ENCODE measurements at places on chromosomes 6 and 20.

DNA sequence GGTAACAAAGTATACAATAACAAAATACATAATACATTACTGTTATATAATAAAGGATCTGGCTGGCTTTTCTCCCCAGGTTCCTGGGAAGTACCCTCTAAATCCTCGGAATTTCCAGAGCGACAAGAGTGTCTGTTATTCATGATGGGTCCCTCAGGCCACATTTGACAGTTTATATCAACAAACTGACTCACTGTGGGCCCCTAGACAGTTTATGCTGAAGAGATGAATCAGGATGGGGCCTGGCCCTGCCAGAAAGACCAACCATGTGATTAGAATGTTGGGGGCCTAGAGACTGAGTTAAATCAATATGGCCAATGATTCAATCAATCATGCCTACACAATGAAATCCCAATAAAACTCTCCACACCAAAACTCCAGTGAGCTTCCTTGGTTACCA, 13.5 kb downstream of the USP45 start:
- DNase-seq = no peak

DNA sequence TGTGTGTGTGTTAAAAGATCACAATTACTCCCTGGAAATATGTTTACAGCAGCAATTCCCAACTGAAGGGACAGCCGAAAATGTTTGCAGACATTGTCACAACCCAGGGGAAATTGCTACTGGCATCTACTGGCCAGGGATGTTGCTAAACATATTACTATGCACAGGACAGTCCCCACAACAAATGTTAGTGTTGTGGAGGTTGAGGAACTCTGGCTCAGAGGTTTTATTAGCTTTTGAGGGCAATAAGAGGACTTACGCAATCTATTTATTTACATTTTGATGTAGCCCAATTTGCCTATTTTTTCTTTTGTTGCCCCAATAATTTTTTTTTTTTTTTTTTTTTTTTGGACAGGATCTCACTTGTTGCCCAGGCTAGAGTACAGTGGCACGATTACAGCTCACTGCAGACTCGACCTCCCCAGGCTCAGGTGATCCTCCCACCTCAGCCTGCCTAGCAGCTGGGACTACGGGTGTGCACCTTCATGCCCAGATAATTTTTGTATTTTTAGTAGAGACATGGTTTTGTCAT, 154.1 kb downstream of the RPS12 start:
- DNase-seq = no peak

DNA sequence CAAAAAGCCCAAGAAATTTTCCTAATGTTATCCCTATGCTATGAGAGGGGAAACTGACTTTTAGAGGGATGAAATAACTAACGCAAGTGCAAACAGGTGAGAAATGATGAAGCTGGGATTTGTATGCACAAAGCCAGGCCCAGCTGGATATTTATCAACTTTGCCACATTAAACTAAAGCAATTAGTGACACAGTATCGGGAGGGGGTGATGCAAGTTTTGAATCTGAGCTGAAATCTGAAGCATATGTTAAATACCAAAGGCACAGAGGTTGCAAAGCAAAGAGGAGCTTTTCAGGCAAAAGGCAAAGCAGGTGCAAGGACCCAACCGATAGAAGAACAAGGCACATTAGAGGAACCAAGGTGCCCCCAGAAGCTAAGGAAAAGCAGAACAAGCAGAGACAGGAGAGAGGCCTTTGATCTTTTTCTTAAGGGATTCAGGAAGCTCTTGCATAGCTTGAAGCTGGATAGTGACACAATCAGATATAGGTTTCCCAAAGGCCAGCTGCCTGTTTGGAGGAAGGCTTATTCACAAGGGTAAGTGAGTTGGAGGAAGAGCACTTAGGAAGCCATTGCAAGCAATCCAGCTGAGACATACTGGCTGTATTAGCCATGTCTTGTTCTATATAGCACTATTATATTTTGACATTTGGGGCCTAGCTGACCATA, 207.5 kb downstream of the HIVEP2 start:
- no peak for DNase-seq

DNA sequence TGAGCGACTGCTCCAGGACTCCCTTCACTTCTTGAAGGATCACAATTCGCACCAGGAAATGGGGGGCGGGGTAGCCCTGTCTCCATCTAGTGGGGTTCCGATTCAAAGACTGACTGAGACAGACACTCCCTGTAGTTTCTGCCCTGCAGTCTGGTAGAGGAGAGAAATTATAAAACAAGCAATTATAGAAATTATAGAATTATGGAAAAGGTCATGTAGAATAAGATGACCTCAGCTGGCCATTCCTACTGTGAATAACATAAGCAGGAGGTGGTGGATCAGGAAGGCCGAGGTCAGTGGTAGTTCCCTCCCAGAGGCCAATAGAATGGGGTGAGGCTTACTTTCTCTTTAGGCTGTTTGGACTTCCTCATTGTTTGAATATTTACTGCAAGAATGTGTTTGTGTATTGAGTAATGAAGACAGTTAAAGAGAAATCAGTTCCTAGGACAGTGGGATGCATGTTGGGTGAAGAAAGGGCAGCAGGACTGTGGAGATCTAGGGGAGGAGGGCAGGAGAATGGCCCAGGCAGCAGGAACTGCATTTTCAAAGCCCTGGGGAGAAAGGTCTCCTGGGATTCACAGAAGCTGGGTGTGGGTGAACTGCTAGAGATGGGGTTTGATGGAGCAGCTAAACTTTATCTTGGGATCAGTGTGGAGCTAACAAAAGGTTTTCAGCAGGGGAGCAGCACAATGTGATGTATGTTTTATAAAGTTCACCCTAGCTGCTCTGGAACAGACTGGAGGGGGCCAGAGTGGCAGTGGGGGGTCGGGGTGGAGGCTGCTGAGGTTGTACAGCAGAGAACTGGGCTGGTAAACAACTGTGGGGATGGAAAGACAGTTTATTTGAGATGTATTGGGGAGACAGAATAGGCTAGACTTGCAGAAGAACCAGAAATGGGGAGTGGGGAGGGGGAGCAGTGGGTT, 2.1 kb downstream of the ZNF341 start:
- DNase-seq = no peak

GRCh38 chr6:34514593-34515472, 41.3 kb downstream of the SPDEF start:
- peak; percentile 19 for DNase-seq

- no peak for DNase-seq
Measured at GRCh38 chr6:108853077-108853476, 4.9 kb downstream of the ARMC2 start.

DNA sequence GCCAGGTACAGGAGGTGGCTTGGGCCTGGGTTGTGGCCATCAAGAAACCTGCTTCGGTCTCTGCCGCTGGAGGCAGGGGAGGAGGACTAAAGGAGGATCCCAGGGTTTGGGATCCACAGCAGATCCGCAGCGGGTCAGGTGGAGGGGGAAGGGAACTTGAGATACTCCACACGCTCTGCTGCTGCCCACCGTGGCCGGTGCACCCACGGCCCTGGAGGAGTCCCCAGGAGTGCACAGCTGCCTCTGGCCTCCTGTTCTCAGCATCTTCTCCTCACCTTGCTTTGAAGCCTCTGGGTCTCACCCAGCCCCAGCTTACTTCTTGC, 286.8 kb downstream of the CDH4 start:
- no peak for DNase-seq

- no peak for DNase-seq
Measured at GRCh38 chr20:9294041-9294440, 220.3 kb upstream of the LAMP5 start.

- DNase-seq = no peak
Measured at GRCh38 chr6:73528897-73529296, 8.1 kb upstream of the EEF1A1 start.

GRCh38 chr6:23154159-23154558, 584.8 kb downstream of the HDGFL1 start:
- DNase-seq = no peak

- DNase-seq = no peak
Measured at GRCh38 chr20:64050261-64051032, 1.0 kb upstream of the SOX18 start.

DNA sequence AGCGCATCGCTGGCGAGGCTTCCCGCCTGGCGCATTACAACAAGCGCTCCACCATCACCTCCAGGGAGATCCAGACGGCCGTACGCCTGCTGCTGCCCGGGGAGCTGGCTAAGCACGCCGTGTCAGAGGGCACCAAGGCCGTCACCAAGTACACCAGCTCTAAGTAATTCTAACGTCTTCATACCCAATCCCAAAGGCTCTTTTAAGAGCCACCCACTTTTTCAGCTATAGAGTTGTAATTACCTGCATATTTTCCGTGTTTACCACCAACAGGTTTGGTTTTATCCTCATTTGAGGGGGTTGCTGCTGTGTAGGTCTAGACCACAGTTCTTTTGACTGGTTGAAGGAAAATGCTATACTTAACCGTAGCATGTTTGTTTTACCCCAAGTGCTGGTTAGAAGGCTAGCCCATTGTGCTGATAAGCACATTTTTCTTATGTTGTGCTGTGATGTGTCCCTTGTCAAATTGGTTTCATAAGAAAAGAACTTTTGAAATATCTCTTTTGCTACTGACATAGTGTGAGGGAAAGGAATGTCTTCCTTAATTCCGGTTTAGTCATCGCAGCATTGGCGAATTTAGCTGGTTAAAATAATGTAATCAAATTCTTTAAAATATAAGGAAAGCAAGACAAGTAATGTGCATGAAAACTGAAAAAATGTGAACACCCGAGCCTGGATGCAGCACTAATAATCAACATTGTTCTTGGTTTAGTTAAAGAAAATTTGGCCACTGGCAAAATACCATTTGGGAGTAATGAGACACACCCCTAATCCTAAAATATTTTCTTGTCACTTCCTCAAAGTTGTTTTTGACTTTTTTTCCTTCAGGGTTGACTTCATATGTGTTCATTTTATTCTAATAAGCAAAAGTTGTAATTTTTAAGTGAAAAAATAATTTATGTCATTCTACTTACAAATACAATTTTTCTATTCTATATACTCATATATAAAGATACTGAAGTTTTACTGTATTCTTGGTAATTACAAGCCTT, 112.8 kb downstream of the HFE start:
- no peak for DNase-seq

GRCh38 chr20:59232618-59233017, 67.8 kb upstream of the EDN3 start:
- no peak for DNase-seq

DNA sequence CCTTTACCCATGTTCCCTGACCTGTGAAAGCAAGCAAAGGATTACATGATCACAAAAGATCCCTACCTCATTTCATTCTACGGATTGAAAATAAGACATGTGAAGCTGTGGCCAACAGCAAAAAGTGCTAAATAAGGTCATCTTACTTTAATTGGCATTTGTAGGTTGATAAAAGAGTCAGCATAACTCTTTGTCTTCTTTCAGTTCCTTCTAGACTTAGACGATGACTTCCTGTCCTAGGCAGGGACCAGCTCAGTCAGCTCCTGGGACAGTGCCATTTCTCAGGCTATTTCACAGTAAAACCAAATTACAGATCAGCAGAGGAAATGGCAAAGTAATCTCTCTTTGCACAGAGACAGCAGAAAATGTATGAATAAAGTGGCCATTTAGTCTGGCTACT, 480.7 kb downstream of the RFPL4B start:
- DNase-seq = peak; percentile 15

GRCh38 chr6:11705483-11705882, 73.1 kb downstream of the ADTRP start:
- no peak for DNase-seq

DNA sequence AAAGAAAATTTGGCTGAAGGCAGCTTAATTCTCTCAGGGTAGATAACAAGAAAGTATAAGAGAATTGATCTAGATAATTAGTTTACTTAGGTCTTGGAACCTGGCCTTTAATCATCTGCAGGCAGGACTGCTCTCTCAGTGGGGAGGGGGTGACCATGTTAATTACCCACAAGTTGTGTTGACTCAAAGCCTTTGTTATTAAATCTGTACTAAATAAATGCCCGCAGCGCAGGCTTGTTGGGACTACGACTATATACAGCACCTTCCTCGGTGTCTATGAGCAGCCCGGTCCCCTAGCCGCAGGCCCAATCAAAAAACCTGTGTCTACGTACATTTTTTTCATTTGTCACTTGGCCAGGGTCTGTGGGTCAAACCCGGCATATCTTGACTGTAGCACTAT, 15.6 kb upstream of the ZNF451 start:
- no peak for DNase-seq

- no peak for DNase-seq
Measured at GRCh38 chr20:16390991-16391390, 182.3 kb downstream of the KIF16B start.

- DNase-seq = no peak
Measured at GRCh38 chr6:5809450-5809849, 197.3 kb downstream of the NRN1 start.

DNA sequence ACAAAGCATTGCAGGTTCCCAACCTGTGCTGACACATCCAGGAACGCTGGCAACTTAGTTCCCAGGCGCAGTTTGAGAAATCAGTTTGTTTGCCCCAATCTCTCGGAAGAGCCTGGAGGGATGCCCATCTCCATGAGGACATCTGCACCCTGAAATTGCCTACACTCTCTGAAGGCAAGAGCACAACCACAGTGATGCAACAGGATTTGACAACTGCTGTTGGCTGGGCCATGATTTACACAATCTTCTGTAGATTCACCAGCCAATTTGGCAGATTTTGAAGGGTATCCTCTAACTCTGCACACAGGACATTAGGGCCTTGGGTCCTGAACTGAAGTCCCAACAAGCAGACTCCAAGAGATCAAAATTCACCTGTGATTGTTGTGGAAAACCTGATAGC, 3.4 kb downstream of the APMAP start:
- no peak for DNase-seq

DNA sequence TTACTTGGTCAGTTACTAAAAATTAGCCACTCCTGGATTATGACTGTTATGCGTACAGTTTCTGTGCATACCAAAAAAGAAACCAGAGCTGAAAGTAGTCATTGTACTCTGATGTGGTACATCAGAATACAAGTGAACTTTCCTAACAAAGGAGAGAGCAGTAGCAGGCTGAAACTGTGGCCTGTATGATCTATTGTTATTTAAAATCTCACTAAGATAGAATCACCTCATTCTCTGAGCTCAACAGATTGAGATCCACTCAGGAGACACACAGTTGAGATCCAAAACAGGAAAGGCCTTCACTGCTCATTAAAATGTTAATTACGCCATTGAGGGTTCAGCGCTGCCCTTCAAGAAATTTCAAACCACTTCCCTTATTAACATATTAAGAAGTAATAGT, 576.4 kb downstream of the LMBRD1 start:
- no peak for DNase-seq

DNA sequence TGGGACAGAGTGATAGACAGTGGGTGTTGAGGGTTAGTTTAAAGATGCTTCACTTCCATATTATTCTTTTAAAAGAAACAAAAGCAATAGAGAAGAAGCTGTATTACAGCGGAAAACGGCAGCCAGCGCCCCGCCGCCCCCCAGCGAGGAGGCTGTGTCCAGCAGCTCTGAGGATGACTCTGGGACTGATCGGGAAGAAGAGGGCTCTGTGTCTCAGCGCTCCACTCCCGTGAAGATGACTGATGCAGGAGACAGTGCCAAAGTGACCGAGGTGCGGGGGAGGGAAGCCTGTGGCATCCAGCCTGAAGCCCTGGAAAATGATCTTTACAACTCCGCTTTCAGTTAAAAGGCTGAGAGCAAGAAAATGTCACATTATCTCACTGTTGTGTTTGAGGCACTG, 100.2 kb downstream of the FIG4 start:
- peak; percentile 15 for DNase-seq

Measured in hippocampal formation (tissue), 2 donors.